ENCODE measurements at places on chromosomes 11 and 22. TPM values are rescaled to one million over a fixed set of nuclear protein-coding genes. Genes with fewer than 3 reads are reported as not detected.

The SMIM35 gene
- total RNA-seq: not detected

The PDXP gene
- 26.8 TPM for total RNA-seq

The FREY1 gene
- 1.5 TPM for total RNA-seq

- DNase-seq: peak; percentile 87
Measured at GRCh38 chr11:86244063-86244521, 461 bp upstream of the EED start.

DNA sequence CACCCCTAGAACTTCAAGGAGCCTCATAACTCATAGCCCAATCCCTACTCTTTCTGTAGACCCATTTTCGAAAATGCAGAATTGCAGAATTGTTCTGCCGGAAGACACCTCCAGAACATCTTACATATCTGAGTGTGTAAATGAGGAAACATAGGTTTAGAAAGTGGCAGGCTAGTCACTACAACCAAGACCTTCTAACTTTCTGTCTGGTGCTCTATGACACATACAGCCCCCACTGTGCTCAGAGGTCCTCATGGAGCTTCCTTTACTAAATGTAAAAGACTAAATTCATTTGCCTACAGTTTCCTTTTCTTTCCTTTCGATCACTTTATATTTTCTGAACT is 132.1 kb upstream of the DDI1 start:
- no peak for DNase-seq

GRCh38 chr11:19614370-19614940 is 98.2 kb upstream of the NAV2 start:
- no peak for DNase-seq

DNA sequence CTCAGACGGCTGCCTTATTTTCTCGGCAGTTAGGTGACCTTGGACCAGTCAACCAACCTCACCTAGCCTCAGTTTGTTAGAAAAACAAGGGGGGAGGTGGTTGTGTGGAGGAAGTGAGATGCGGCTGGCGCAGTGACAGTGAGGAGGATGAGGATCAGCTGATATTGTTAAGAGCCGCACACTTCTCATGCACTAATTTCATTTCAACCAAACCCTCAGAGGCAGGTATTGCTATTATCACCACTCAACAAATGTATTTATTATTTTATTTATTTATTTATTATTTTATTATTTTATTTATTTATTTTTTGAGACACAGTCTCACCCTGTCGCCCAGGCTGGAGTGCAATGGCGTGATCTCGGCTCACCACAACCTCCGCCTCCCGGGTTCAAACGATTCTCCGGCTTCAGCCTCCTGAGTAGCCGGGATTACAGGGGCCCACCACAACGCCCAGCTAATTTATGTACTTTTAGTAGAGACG is 2.1 kb downstream of the LGALS1 start:
- DNase-seq: no peak

GRCh38 chr11:57798905-57799559 is 37.4 kb downstream of the CTNND1 start:
- DNase-seq: peak; percentile 86

GRCh38 chr11:60966890-60967289 is 4.6 kb upstream of the CD6 start:
- no peak for DNase-seq

GRCh38 chr11:68773521-68774193 is 22.3 kb upstream of the TESMIN start:
- no peak for DNase-seq

GRCh38 chr22:23246982-23247766 is 66.9 kb downstream of the BCR start:
- DNase-seq: no peak

DNA sequence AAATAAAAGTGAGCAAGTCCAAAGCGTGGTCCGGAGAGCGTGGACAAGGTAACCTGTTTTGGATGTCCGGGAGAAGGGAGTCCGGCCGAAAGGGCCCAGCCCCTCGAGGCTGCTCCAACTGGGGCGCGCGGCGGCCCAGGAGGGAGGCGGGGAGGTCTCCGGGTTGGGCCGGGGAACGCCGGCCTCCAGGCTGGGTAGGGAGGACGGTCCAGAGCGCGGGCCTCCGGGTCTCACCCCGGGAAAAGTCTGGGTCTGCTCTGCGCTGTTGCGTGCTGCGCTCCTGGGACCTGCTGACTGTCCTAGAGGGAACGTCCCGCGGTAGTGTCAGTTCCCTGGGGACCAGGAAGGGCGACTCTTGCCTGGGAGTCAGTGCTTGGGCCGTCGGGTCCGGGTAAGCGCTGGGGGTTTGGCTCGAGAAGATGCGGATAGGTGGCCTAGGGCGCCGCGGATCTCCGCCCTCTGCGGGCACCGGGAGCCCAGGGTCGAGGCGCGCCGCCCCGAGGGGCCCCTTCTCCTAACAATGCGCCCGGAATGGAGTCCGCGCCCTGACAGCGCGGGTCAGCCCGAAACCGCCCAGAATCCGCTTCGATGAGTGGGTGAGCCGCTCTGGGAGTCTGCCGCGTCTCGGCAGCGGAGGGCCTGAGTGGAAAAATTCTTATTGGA is 988 bp upstream of the FLI1 start:
- peak; percentile 70 for DNase-seq

- no peak for DNase-seq
Measured at GRCh38 chr11:34595391-34595790, 25.5 kb upstream of the EHF start.

DNA sequence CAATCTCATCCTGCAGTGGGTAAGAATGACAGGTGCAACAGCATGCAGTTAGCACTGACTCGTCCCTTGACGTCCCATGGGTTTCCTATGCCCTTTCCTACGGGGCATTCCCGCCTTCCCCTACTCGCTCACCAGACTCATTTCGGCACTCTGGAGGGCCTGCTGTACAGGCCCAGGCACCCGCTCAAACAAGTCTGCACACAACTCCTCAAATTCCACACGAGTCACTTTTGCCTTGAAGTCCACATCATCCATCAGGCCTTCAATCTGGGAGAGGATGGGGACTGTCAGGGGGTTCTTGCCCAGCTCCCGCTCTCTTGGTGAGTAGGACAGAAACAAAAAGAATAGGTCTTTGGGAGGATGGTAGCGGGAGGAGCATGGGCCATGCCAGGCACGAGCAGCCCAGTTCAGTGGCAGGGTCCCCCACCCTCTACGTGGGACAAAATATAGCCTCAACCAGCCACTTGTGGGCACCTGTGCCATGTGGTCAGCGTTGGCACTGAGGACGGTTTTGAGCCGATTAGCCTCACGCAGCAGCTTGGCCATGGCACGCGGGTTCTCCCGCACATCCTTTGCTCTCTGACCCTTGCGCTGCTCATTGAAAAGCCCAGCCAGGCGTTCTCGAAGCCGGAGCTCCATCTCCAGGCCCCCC is 4.7 kb downstream of the HYOU1 start:
- peak; percentile 36 for DNase-seq

GRCh38 chr11:10379426-10379825 is 74.6 kb downstream of the ADM start:
- DNase-seq: no peak
